ENCODE measurements at places on chromosomes 2 and 18.

DNA sequence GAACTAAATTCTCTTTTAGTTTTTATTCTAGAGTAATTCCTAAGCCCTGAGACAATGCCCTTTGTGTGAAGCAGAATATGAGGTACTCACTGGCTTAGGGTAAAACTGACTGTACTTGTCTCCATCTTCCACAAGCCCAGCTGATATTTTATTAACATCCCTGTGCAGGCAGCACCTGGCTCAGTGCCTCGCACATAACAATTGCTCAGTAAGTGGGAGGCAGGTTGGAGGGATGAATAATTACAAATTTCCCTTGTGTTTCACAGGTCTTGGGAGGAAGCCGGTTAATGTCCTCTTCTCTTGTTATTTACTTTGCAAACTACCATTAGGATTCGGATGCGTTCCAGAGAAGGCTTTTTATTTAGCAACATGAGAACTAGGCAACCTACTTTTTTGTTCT lies 249.8 kb upstream of the FSHR start:
- no peak for DNase-seq

DNA sequence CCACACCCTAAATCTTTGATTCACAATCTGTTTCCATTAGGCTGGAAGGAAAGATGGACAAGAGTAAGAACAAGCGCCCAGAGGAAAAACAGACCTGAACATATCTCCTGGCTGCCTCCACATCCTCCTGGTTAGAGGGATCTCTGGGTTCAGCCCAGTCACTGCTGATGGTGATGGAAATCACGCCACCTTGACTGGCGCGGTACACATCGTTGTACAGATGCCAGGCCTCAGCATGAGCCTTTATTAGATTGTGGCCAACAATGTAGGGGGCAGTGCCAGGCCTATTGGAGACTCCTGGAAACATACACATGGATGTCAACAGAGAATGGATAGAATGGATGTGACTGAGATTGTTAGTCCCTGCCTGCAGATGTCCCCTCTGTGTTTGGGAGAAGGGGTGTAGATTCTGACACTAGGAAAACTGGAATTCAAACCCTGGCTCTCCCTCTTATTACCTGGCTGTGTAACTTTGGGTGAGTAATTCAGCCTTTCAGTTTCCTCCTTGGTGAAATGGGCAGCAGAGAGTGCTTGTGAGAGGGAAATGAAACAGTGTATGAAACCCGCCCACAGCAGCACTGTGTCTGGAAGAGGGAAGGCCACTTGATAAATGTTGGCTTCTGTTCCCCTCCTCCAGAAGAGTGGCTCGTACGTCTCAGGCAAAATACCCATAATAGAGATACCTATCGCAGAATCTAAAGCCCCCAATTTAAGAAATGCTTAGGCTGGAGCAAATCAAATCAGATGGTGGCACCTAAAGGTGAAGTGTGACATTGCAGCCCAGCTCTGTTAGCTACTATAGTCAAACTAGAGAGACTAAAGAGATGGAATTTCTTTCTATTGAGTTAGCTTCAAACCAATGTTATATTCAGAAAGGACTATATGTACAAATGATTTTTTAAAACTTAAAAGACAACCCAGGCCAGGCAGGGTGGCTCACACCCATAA lies 36.2 kb downstream of the LCT start:
- no peak for DNase-seq

DNA sequence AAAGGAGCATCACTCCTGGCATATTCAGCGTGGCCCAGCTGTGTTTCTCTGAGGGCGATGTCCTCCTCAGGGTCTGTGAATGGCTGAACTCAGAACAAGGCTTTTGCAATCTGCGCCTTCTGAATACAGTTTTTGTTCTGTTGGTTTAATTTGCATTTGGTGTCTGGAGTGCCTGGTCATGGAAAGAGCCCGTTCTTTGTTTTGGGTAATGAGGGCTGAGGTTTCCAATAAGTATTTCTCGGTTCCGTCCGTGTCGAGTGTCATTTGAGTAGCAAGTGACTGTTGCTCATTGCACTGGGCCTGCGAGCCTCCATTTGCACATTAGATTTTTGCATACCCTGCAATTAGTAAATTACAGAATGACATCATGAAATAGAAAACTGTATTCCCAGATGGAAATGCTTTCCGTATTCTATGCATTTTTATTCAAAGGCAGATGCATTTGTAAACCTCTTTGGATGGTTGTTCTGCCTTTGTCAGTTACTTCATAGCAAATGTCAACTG lies 57.3 kb downstream of the NEDD4L start:
- no peak for DNase-seq

- no peak for DNase-seq
These were observed 20.8 kb upstream of the CEP68 start for GRCh38 chr2:65035351-65035943.

- no peak for DNase-seq
These were observed 132.8 kb upstream of the TTC39C start for GRCh38 chr18:23881778-23882177.

GRCh38 chr2:151063271-151063670 lies 198.4 kb downstream of the RBM43 start:
- DNase-seq: no peak

GRCh38 chr2:145484448-145485097 lies 964.7 kb upstream of the ZEB2 start:
- no peak for DNase-seq

DNA sequence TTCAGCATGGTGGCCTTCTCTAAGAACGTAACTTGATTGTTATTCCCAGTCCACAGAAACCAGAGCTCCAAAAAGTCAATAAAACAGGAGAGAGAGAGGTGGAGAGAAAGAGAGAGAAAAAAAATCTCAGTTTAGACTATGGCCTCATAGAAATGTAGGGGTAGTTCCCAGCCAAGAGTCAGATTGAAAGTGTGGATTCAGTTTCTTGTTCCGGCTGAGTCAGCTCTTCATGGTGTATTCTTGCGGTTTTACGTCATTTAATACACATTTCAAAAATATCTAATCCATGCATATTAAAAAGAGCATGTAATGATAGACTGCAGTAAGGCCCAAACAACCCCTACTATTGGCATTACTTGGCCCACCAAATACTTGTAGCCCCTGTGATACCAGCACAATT lies 303.9 kb downstream of the ETAA1 start:
- DNase-seq: no peak

- DNase-seq: no peak
These were observed 225.6 kb downstream of the CYP26B1 start for GRCh38 chr2:71922091-71922490.

DNA sequence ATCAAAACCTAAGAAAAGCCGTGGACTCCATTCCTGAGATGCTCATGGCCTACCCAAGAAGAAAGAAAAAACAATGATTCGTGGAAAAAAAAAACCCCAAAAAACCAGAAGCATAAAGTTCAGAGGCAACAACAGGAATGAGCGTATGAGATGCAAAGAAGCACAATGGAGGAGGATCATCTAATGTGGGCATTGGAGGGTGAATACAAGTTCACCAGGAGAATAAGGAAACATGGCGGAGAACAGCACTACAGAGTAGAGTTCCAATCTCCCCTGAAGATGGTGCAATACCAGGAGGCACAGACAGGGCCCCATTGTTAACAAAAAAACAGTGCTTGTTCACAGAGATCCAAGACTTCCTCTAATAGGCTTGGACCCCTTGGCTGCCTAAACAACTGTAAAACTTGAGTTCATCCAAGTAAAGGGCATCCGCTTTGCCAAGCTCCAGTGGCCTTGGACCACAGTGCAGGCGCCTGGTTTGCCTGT lies 337.2 kb downstream of the PDE11A start:
- DNase-seq: no peak

- no peak for DNase-seq
These were observed 239.0 kb downstream of the OSR1 start for GRCh38 chr2:19119326-19120001.

GRCh38 chr2:197938555-197938954 lies 134.2 kb downstream of the PLCL1 start:
- no peak for DNase-seq

DNA sequence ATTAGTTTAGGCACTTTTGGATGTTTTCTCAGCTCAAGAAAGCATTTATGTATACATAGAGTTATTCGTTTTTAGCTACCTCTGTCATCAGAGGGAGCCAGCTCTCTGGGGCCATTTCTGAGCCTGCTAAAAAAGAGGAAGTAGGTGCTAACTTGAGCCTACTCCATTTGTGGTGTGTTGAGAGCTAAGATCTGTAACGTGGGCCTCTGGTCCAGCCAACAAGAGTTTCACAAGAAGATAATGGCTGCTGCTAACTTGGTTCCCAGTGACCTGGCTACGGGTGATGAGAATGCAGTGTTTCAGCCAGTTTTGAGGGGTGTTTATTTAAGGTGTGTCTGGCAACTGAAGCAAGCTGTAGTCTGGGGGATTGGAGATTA lies 182.5 kb downstream of the PRKCE start:
- no peak for DNase-seq

DNA sequence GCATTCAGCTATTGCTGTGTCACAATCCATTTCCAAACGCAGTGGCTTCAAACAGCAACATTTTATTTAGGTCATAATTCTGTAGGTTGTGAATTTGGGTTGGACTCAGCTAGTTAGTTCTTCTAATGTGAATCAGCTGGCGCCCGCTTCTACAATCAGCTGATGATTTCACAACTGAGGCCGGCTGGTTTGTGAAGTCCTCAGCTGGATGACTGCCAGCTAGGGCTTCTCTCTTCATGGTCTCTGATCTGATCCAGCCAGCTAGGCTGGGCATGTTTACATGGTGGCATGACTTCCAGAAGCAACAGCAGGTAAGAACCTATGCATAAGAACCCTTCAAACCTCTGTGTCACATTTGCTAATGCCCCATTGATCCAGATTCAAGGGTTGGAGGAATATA lies 172.0 kb downstream of the SLC4A10 start:
- DNase-seq: no peak

DNA sequence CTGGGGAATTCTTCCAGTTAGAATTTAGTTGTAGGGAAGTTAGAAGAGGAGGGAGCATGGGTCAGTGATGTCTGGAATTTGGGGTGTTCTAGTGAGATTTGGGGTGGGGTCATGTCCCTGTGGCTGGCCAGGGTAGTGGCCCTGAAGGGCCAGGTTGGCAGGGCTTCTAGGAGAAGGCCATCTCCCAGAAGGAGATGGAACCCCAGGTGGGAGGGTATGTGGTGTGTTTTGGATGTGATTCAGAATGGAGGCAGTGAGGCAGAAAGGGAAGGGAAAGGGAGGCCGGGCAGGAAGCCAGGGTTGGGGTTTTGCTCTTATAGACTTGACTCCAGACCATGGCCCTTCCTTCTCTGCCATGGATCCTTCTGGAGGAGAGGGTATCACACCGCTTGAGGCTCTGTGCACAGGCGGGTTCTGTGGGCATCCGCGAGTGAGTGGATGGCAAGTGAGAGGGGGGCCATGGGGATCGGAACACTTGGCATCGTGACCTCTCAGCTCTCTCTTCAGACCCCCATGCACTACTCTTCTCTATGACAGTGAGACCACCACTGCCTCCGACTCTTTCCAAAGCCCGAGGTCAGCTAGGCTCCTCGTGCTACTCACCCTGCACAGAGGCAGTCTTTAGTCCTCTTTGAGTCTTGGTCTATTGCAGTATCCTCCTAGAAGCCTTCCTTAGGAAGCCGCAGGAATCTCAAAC lies 7.3 kb downstream of the GREB1 start:
- no peak for DNase-seq

- DNase-seq: no peak
These were observed 41.4 kb downstream of the ATP6V1C2 start for GRCh38 chr2:10762651-10763460.

DNA sequence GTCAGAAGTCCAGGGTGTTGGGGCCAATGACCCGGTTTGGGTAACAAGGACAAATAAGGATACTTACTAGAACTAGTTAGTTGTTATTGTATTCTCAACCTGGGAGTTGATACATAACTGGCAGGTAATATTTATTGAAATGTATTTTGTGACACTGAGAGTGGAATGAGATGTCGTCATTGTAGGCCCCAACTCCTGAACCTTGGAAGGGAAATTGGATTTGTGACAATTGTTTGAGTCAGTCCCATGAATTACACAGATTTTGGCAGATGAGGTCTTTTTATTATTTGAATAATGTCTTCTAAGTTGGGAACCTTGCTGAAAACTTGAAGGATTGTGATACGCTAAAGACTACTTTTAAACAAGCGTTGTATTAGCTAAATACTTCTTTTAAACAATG lies 5.1 kb downstream of the TIMM21 start:
- DNase-seq: no peak

- no peak for DNase-seq
These were observed 370.7 kb upstream of the MYT1L start for GRCh38 chr2:2701813-2702212.

DNA sequence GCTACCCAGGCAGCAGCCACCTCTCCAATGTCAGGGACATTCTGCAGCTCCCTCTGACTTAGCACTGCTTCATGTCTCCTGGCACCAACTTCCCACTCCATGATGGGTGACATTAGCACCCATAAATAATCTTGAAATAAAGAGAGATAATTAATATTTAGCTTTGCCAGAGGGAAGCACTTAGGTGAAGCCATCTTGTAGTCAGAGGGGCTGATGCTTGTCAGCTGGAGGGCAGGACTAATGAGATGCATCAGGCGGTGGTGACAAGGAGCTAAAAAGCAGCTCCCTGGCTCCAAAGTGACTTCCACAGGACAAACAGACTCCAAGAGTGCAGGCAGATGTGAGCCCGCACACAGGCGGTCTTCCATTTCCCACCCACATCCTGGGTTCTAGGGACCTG lies 153.0 kb upstream of the ID2 start:
- no peak for DNase-seq

GRCh38 chr2:216486271-216486670 lies 12.4 kb upstream of the RPL37A start:
- DNase-seq: no peak

DNA sequence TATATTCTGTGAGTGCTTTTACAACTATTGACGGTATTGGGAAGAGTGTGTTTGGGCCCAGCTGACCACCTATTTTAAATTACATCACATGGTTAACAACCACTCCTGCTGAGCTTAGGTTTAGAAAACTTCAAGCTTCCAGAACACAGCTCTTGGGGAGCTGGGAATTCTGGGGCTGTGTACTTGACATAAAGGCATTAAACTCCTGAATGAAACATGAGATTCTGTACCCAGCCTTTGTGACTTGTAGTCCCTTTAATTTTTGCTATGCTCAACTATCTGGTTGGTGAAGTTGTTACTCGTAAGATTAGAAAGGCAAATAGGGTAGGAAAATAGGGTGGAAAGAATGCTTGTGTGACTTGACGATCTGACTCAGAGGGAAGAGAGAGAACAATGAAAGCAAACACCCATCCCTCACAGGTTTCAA lies 66.9 kb downstream of the LTBP1 start:
- no peak for DNase-seq

DNA sequence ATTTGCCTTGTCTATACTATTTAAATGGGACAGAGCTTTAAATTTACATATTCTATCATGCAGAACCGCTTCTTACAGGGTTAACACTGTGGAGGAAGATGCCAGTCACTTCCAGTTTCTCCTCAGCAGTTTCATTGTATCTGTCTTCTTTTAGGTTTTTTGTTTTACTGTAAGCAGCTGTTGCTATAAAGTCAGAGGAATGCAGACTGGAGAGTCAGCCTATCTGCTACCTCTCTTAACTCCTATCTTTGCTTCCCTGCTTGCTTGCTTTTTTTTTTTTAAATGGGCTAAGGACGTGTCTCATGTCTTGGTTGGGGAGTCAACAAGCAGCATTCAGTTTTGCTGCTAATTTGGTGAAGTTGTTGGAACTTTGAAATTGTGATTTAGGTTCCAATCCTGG lies 8.9 kb downstream of the EPC2 start:
- DNase-seq: no peak
